KBM-7 (cell line): ENCODE measurements at places on chromosomes 6 and 20.

DNA sequence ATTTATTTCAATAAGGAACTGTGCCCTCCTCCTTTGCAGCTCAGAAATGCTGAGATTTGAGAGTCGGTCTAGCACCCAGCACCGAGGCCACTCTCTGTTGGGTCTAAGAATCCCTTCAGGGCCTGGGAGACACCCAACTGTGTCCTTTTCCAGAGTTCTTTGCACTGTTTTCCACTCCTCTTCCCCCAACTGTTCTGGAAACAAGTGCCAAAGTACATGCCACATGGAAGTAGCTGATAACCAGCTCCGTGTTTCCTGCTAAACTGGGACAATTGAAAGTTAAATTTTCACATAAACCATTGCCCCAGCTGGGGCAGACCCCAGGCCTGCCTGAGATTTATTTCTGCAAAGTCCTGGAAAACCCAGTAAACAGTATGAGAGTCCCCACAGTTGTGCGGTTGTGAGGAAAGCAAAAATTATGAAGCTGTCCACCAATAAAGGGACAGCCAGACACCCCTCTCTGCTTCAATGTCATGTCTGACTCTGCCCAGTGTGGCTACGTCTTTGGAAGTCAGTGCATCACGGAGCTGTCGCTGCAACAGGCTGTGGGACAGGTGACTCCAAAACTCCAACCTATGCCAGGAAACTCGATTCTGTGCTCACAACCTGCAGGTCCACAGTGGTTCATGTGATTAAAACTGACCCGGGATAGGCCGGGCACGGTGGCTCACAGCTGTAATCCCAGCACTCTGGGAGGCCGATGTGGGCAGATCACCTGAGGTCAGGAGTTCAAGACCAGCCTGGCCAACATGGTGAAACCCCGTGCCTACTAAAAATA, 178.0 kb upstream of the AFDN start:
- DNase-seq = no peak

DNA sequence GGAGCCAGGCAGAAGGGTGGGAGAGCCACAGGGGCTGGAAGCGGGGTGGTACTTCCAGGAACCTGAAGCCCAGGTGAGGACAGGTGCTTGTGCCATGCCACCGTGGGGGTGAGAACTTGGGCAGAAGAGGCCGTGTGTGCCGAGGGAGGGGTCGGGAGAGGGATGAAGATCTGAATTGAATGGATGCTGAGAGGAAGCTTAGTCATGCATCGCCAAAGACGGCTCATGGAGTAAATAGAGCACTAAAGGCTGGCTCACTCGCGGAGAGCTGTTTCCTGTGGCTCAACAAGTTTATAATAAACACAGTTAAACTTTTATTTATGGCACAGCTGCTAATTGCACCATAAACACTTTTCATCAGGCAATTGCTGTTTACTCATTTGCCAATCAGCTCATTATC, 21.7 kb upstream of the MYT1 start:
- DNase-seq = no peak

DNA sequence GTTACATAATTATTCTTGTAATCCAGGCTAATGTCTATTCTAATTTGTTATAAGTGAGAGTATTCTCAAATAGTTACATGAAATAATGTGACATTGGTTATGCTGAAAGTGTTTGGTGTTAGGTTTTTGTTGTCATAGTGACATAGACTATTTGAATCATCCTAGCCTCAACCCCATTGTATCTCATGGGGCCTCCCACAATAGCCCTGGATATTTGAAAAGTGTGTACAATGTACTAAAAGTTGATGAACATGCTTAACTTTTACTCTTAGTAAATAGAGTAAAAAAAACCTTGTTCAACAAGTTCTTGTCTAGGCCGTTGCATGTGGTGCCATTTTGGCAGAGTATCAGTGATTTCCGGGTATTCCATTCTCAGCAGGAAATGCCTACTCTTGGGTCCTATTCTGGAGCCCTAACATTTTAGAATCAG, 83.0 kb downstream of the RTN4IP1 start:
- DNase-seq = no peak

DNA sequence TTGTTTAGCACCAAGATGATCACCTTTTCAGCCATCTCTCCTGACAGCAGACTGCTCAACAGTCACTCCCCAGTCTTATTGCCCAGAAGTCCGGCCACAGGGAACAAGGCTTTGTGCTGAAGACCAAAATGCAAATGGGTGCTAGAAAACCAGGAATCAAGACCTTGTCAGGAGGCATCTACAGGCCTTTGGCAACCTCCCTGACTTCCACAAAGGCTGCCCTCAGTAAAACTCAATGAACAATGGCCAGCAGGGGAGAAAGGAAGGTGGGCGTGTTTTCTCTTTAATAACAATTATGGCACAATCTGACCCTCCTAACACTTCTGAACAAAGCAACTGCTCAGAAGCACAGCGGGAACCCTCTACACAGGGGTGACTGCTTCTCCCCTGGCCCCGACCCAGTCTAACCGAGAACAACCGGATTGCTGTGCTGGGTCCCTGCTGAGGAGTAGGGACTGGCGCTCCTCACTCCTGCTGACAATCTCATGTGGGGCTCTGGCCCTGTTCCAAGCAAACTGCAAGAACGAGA, 41.6 kb downstream of the PLCG1 start:
- DNase-seq = no peak

GRCh38 chr6:124203812-124204167, 400.1 kb downstream of the NKAIN2 start:
- DNase-seq = no peak

DNA sequence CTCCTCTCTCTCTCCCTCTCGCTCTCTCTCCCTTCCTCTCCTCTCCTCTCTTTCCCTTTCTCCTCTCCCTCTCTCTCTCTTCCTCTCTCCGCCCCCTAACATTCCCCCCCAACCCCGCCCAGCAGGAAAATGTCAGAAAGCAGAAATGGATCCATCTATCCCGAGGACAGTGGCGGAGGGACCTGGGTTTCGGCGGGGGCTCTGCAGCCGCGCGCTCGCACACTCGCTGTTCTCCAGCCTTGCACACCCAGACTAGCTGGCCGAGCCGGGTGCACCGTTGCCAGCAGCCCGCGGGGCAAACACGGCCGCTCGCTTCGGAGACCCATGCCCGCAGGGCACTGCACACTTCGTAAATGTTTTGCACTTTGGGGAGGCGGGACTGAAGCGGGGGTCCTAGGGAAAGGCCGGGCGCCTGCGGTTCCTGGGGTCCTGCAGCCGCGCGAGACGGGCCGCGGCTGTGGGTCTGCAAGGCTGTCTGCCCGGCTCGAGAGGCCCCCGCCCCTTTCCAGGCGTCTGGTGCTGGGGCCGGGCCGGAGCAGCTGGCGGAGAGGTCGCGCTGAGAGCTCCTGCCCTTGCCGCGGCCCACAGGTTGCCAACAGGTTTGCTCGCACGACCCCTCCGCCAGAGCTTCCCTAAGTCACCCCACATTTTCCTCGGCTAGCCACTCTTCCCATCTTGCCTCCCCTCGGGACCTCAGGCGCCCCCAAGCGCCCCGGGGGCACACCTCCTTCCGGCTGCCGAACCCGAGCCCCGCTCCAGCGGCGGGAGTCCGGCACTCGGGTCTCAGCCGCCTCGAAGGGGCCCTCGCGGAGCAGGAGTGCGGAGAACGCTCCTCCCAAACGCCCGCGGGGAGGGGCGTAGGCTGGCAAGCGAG, 818 bp upstream of the MDGA1 start:
- peak; percentile 67 for DNase-seq

DNA sequence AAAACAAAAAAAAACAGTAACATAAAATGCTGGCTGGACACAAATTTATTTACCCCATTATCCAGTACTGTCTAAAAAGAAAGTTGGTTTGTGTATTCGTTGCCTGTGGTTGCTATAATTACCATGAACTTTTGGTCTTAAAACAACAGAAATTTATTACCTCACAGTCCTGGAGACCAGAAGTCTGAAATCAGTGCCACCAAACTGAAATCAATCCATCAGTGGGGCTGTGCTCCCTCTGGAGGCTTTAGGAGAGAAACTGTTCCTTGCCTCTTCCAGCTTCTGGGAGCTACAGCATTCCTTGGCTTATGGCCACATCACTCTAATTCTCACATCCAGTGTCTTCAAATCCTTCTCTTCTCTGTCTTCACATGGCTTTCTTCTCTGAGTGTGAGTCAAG, 79.4 kb downstream of the SNX5 start:
- no peak for DNase-seq

GRCh38 chr6:46932526-46933319, 11.0 kb upstream of the ADGRF5 start:
- DNase-seq = no peak
